ENCODE measurements at places on chromosomes 6 and 20.

- no peak for DNase-seq
These were observed 344.0 kb downstream of the PLCB1 start for GRCh38 chr20:8476021-8476420.

DNA sequence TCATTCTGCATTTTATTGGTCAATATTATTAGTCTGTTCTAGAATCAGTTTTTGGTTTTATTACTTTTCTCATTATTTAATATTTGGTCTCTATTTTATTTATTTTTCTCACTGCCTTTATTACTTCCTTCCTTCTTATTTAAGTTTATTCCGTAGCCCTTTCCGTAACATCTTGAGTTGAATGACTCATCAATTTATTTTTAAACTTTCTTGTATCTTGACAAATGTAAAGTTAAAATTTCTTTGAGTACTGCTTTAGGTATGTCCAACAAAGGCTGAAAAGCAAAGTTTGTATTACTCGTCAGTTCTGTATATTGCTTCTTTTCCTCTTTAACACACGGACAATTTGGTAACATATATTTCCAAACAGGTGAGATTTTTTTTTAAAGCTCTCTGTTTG is 192.0 kb downstream of the CD109 start:
- DNase-seq = no peak

- no peak for DNase-seq
These were observed 41.8 kb downstream of the C6orf58 start for GRCh38 chr6:127618729-127619128.

DNA sequence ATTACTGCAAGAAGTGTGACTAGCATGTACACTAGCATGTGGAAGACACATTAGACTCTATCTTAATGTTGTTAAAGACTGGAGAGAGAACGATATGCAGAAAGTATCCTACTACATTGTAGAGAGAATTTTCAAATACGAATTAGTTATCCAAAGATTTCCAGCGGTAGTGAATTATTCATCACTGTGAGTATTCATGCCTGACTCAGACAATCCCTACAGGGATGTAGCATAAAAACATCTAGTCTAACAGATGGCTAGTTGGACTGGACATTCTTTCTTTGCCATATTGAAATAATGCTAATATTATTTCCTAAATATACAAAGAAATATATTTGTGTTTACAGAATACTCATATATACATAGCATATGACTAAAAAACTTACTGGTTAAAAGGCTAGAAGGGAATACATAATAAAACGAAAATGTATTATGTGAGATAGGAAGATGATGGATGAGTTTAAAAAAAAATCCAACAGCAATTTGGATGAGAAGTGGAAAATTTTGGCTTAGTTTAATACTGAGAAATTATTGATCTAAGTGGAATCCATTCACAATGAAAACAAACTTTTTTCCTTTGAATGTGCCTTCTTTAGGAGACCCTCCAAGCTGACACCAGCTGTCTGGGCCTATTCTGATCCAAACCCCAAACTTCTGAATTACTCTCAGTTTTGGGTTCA is 580.7 kb downstream of the RFPL4B start:
- no peak for DNase-seq

DNA sequence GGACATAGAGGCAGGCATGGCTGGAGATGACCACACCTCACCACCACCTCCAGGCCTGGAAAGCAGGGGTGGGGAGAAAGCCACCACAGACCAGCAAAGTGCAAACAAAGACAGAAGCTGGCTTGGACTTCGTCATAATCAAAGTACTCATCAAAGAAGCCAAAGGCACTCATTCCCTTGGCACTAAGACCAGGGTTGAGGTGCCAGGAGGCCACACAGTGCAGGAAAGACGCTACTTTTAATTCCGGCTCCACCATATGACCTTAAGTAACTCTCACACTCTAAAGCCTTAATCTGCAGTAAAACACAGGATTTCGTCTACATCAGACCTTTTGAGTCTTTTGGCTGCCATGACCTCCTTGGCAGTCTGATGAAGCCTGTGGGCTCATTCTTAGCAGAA is 123.1 kb downstream of the HIVEP2 start:
- DNase-seq = no peak

GRCh38 chr20:46359233-46359751 is 47.1 kb downstream of the ELMO2 start:
- DNase-seq = no peak

- DNase-seq = no peak
These were observed 182.8 kb downstream of the SMOC2 start for GRCh38 chr6:168623736-168624135.

DNA sequence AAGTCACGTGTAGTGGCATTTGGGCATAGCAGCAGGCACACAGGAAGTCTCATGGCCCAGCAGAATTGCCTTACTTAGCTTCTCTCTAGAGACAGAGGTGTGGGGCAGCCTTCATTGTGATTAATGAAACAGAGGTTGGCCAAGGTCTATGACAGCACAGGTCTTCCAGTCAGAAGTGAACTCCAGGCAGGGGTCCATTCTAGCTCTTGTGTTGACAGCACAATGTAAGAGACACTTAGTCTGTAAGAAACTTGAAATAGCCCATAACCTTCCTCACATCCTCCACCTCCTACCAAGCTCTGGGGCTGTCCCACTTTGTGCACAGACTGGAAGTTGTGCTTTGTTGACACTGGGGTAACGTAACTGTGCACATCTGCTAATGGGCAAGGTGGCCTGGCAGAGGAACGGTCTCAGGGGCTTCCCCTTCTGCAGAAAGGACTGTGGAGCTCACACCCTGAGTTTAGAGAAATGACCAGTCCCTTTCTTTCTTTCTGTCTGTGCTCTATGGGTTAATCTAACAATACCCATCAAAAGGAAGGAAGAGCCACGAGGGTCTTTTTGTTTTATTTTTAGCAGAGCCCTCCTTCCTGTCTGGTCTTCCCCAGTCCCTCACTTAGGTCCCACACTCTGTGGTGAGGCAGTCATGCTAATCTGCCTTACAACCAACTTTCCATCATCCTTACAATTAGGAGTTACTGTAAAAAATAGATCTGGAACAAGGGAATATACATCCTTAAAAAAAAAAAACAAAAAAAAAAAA is 35.6 kb upstream of the TAGAP start:
- DNase-seq = no peak

- DNase-seq = no peak
These were observed 2.1 kb downstream of the GNMT start for GRCh38 chr6:42962502-42963178.

GRCh38 chr20:11549172-11550103 is 368.3 kb upstream of the BTBD3 start:
- DNase-seq = no peak

DNA sequence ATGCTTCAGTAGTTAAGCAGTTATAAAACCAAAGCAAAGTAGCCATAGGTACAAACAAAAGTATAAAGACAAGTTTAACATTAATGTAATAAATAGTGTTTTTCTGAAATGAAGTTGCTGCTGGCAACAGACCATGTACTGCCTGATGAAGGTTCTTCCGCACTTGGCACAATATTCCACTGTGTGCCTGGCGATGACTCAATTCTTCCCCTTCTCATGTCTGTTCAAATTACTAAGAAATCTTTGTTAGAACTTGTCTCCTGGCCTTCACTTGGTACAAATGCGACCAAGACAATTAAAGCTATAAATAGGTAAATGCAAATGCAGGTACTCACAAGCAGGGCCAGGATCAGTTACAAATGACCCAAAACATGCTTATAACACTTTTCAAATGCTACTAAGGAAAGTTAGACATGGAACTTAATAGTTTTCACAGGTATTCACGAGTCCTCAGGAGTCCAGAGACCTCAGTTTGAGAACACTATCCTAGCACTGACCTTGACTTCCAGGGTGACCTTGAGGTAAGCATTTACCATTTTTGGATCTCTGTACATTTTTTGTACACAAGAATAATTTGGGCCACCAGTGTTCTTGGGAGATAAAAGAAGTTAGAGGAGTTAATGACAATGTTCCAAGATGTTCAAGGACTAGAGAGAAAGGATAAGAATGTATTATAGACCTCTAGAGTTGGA is 8.1 kb upstream of the DDR1 start:
- peak; percentile 71 for DNase-seq
